ENCODE measurements at places on chromosomes 7 and 10.
A peak's percentile ranks its signal among the peaks of the same experiment; 100 is the strongest.

GRCh38 chr10:123287594-123288247 lies 133.5 kb downstream of the BUB3 start:
- DNase-seq, result no peak

DNA sequence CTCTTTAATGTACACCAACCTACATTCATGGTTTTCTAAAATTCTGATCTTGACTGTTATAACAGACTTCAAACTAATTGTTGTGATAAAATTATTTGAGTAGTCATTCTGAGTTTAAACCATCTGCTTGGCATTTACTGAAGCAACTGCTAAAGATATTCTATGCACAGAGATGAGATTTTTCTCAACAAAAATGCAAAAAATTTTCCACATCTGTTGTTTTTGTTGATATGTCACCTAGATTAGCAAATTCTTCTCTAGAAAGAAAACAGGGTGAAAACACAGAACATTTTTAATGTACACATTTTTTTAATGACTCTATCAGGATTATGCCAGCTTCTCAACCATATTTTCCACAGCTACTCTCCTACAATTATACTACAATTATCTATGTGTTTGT lies 42.7 kb downstream of the ARHGAP12 start:
- no peak for DNase-seq

- DNase-seq, result no peak
These were observed 70.1 kb upstream of the COL1A2 start for GRCh38 chr7:94324380-94325121.

DNA sequence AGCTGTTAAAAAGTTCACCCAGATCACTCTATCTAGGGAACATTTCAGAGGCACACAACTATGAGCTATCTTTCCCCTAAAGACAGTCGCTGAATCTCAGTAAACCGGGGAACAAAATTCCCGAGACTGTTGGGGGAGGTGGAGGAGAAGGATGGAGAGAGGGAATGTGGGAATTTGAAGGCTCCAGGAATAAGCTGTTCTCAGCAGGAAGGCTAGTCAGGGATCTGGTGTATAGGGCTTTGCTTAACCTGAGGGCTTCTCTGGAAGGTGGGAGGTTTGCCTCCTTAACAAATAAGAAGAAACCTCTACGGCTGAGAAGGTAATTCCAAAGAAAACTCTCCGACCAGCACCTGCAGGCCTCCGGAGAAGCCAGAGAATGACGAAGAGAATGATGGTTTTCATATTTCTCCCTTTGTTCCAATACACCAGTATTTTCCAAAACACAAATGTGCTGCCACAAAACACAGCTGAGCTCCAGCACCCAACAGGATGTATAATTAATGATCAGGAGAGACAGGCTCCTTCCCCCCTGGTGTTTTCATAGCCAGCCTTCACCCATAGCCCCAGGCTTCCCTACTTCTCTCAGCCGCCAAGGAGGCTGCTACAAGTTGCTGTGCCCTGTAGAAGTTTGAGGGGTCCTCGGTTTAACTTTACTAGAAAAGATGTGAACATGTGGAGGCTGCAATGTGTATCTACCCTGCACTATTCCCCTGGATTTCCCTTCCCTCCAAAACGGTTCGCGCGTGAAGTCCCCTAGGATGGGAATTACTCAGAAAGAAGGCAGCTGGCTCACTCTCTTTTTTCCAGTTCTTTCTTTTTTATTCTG lies 2.0 kb downstream of the KCNMA1 start:
- no peak for DNase-seq

- DNase-seq, result no peak
These were observed 253.4 kb downstream of the GALNT17 start for GRCh38 chr7:71385330-71385729.

- no peak for DNase-seq
These were observed 63.3 kb downstream of the ZMIZ1 start for GRCh38 chr10:79131836-79132631.

DNA sequence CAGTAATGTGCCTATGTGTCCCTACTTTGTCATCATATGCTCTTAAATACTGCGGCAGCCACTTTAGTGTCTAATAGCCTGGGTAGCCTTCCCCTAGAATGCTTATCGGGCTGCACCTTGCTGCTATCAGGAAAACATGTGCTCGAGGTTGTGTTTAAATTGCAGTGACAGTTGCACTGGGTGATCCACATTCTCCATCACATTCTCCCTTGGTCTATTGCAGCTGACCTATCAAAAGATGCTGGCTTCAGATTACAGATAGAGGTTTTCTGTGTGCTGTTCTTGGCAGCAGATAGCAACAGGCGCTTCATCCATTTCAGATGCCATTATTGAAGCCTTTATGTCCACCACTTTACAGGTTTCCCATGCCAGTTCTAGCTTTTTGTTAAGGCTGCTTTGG lies 130.1 kb upstream of the MDFIC start:
- DNase-seq, result no peak

DNA sequence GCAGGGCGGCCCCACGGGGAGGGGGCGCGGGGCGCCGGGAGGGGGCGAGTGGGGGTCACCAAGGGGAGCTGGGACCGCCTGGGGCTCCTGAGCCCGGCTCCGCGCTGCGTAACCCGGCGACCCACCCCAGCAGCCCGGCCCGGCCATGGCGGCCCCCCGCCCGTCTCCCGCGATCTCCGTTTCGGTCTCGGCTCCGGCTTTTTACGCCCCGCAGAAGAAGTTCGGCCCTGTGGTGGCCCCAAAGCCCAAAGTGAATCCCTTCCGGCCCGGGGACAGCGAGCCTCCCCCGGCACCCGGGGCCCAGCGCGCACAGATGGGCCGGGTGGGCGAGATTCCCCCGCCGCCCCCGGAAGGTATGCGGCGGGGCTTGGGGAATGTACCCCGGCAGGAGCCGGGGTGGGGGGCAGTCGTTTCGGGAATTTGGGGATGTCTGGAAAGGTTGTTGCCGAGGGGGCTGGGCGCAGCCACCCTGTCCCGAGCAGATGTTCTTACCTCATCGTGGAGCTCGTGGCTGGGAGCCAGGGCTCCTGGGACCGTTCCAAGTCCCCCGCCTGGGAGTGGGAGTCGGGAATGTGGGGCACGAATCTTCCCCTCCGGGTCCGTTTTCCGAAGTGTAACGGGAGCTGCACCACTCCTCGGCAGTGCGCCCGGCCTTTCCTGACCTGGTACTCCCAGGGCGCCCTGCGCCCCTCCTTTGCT lies 431 bp downstream of the ZYX start:
- no peak for DNase-seq

- DNase-seq, result no peak
These were observed 173.4 kb downstream of the IMMP2L start for GRCh38 chr7:111388912-111389311.

DNA sequence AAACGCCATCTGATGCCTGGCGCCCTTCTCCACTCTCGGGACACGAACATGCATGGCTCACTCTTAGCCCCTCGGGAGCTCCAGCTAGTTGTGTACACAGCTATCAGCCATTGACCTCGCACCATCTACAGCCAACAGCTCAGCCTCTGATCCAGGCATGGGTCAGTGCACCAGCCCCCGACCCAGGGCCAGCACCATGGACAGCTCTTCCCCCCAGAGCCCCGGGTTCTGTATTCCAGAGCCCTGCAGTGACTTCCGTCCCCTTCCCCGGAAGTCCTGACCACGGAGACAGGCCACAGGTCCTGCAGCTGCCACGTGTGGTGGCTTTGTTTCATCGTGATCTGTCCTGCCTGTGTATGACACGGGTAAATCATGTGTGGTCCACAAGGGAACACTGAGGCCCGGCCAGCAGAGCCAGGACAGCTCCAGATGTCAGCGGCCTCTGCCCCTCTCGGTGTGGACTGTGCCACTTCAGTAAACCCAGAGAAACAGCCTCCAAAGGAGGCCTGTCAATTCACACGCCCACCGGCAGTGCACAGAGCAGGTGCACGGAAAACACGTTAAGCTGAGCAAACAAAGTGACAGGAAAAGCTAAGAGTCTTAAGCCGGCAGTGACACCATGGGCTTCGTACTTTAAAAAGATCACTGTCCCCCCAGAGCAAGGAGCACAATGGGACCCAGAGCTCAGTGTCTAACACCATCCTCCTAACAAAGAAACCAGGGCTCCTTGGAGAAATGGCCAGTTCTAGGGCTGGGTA lies 13.0 kb downstream of the STK32C start:
- no peak for DNase-seq

DNA sequence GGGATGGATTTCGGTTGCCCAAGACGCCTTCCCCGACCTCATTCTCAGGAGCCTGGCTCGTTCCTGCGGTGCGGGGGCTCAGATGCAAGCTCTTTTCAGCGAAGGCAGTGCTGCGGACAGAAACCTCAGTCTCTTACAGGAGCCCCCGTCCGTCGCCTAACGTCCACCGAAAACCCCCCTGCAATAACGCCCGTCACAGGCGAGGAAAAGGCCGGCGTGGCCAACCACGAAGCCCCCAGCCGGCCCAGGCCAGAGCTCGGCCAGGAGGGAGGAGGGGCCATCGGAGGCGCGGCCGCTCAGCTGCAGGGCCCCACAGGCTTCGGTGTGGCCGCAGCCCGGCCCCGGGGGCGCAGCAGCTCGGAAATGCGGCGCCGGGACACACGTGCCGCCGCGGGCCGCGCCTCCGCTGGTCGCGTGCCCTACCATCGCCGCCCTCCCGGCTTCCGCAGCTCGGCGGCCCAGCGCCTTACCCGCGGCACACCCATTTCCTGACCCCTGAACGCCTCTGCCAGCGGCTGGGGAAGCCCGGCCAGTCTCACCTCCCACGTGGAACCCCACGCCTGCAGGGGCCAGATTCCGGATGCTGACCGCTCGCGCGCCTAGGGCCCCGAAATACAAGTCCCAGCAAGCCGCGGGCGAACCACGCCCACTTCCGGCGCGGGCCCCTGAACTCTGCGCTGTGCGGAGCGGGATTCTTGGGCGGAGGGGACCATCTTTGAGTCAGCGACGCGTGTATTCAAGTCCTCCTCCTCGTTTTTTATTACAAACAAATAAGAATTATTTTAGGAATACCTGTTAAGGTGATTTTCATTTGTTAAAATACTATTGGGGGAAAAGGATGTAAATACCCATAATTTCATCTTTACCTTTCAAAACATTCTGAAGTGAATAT lies at the start of gene ZNF239:
ZNF239 (minus strand) TSS at position 616 of the 892 bp plus-strand sequence. CDS start 16,537 bp downstream, outside the sequence.
- peak; percentile 83 for DNase-seq

GRCh38 chr10:93440591-93441091 lies 41.5 kb downstream of the MYOF start:
- no peak for DNase-seq

DNA sequence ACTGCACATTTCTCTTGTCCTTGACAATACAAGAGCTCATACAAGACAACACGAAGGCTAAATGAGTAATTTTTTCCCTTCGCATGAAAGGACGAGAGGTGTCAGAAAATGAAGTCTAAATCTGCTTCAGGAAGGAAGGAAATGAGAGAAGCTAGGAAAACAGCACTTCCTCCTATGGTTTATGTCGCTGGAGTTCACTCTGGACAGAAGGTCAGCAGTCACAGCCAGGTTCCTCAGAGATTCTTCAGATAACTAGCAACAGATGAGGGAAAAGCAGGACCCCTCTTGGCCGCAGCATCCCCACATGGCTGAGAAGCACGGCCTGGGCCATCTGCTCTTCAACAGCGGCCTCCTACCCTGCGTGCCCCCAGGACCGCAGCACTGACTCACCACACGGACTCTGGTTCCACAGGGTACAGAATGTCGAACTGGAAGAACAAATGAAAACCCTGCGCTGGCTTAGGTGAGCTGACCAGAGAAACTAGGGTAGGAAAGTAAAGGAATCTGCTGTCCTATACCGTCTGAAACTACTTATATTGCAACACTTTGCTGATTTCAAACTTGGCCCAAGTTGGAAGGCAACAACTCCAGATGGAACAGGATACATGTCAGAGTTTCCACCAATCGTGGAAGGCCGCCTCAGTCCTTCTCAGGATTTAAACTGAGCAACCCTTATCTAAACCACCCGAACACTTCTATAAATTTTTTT lies 26.3 kb downstream of the DNMBP start:
- no peak for DNase-seq

GRCh38 chr10:21488957-21489446 lies 36.5 kb downstream of the SKIDA1 start:
- no peak for DNase-seq

DNA sequence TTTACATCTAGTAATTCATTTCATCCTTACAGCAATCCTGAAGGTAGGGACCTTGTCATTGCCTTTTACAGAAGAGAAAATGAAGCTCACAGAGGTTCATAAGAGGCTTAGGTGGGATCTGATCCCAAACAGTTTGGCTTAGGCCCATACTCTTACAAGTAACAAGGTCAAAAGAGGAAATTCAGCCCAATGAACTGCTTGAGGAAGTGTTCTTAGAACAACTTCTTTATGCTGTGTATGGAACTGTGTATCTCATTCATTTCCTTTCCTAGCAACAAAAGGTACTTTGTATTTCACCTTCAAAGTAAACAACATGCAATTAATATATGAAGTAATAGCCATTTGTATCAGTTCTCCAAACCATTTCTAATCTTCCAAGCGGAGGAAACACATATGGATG lies 79.3 kb downstream of the AVL9 start:
- no peak for DNase-seq

DNA sequence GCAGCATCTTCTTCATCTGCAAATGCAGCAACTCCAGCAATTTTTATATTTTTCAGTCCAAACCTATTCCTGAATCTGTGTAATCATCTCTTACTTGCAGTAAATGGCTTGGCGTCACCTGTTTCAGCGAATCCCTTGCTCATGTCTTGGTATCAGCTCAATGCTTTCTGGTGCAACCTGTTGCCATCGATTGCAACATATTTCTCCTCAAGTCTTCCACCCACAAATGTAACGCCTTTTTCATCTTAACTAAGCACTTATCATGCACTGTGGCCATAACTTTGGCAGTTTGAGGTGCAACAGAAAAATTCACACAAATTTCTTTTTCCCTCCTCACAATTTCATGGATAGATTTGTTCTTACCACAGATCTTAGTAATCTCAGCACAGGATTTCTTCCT lies 168.3 kb downstream of the HERPUD2 start:
- DNase-seq, result no peak

- DNase-seq, result peak; percentile 5
These were observed 711 bp downstream of the FAM221A start for GRCh38 chr7:23680414-23681405.

GRCh38 chr10:96511044-96511945 lies 2.4 kb downstream of the TLL2 start:
- no peak for DNase-seq

DNA sequence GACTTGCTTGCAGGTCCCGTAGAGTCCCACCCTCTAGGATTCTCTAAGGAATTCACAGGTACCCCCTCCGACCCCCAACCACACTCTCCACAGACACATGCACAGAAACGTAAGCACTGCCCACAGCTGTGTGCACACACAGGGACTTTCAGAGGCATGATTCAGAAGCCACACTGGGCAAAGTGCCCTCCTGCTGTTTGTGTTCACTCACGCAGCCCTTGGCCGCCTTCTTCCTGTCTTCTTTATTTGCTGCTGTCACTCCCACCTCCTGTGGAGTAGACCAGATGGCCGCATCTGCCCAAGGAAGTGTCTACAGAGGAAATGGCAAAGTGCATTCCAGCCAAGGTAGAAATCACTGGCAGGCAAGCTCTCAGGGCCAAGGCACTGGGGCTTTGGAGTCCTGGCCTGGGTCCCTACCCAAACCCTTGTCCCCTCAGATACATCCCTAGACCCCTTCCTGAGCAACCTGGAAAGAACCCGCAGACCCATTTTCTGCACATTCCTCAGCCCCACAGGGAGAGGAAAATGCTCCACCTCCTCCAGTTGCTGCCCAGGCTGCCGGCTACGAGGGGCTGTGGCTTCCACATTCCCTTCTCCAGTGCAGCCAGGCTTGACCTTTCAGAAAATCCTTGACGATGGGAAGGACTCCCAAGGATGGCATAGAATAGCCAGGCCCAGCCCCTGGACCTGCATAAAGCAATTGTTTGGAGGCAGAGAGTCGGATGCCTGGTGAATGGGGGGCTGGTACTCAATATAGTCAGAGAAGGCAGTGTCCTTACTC lies 21.6 kb upstream of the GIMAP8 start:
- no peak for DNase-seq

- DNase-seq, result no peak
These were observed 121.0 kb upstream of the PPP2R2D start for GRCh38 chr10:131779661-131780394.

GRCh38 chr10:113849946-113850345 lies 3.9 kb downstream of the DCLRE1A start:
- DNase-seq, result no peak
